ENCODE measurements at places on chromosomes 7 and 10.

DNA sequence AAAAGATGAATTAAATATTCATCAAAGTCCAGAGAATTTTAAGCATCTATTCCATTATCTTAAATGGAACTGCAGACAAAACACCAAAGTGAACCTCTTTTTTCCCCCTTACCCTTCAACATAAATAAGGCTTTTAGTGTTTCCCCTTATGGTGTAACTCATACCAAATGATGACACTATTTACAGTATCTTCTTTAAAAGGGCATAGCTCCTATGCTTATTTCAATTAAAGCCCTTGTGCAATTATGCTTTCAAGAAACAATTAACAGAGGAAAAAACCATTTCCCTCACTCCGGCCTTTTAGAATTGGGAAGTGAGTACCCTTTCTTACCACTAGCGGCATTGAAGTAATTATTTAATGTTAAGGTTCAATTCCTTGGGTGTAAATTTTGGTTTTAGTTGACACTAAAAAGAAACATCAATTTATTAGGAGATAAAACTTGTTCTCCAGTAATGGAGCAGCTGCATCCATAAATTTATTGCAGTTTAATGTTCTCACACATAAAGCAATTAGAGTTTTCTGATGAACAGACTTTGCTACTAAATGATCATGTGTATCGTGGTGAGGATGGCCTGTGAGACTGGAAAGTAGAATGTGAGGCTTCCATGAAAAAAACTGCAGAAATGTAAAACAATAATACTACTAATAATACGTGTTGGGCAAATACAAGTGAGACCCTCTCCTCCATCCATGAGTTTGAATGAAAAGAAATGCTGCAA, 661.3 kb downstream of the PARD3 start:
- no peak for DNase-seq

GRCh38 chr7:1920266-1920681, 250.2 kb downstream of the ELFN1 start:
- peak; percentile 50 for DNase-seq

- DNase-seq: no peak
These were observed 89.2 kb upstream of the ATP6V0A4 start for GRCh38 chr7:138887085-138887710.

DNA sequence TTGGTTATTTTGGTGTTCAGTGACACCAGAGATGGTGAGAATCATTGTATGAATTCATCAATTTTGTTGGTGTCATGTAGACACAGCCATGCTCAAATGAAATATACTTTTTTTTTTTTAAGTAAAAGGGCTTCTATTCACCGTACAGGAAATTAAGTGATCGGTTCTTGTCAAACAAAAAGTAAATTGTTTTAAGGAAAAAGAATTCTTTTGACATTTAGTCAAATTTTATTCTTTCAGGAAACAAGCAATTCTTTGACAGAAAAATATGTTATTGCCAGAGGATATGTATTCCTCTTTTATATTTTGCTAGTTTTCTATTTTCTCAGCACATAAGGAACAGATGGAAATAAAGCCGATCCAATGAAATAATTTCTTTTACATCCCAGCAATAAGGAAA, 551.9 kb downstream of the MAGI2 start:
- no peak for DNase-seq

DNA sequence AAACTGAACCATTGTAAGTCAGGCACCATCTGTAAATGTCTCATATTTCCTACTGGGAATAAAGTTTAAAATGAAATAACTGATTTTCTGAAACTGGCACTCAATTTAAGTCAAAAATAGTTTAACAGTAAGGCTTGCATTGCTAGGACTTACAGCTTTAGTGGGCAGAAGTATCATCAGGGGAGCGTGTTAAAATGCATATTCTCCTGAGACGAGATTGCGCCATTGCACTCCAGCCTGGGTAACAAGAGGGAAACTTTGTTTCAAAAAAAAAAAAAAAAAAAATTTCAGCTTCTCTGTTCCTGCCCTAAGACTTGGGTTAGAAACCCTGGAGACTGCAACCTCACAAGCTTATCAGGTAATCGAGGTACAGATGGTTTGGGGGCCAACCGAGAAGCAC, 65.4 kb downstream of the UBE3C start:
- DNase-seq: no peak

GRCh38 chr10:49632406-49633317, 18.8 kb downstream of the CHAT start:
- no peak for DNase-seq

DNA sequence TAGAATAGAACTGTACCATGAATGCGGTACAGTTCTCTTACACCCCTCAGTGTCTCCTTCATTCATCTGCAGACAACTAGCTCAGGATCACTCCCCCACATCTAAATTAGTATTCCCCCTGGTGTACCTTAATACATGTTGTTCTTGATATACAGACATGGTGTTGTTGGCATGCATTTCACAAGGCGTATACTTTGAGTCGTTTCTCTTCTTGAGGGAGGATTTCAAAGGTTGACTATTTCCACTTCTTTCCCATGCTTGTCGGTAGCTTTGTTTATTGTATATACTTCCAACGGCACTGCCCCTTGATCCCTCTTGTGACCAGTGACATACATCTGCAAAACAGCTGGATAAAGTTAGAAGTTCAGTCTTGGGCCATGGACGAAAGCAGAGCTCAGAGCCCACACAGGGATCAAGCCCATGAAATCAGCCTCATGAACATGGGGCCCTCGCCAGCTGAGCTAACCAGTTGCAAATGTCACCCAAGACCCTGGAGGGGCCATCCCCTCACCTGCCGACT, 8.6 kb downstream of the CPA4 start:
- DNase-seq: no peak

DNA sequence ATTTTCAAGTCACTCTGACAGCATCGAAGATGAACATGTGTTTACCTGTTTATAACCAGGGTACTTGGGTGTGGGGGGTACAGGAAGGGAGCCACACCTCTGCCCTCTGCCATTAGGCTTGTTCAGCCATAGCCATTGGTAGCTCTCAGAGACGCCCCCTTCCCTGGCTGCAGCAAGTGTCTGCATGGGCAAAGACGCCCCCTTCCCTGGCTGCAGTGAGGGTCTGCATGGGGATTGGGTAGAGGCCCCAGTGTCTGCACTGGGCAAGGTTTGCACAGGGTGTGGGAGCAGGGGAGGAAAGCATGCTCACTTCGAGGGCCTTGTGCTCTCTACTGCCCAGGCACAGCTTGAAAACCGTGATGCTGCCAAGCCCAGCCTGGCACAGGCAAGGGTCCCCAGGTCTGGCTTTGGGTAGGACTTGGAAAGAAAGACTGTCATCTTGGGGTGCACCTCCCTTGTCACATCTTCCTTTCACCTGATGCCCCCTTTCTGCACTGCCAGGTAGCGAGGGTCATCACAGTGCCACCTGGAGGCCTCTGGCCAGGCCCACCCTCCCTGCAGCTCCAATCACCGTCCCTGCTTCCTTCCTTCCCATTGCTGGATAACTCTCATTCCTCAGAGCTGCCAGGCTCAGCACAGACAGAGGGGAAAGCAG, 3.7 kb downstream of the TMEM225B start:
- no peak for DNase-seq

GRCh38 chr7:40199076-40199802, 64.4 kb downstream of the SUGCT start:
- DNase-seq: no peak

DNA sequence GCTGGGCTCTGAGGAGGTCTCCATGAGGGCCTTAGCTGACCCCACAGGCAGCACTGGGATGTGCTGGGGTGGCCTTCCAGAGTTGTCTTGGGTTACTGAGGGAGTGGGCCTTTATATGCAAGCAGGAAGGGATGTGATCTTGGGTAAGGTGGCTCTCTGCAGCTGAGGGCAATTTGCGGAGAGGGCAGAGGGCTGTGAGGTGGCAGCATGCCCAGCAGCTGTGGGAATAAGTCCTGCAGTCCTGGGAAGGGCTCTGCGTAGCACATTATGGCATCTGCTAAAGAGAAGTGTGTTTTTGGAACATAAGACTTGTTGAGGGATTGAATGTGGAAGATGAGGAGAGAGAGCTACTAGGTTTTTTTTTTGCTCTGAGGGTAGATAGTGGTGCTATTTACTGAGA, 99.6 kb upstream of the KMT2E start:
- DNase-seq: no peak

DNA sequence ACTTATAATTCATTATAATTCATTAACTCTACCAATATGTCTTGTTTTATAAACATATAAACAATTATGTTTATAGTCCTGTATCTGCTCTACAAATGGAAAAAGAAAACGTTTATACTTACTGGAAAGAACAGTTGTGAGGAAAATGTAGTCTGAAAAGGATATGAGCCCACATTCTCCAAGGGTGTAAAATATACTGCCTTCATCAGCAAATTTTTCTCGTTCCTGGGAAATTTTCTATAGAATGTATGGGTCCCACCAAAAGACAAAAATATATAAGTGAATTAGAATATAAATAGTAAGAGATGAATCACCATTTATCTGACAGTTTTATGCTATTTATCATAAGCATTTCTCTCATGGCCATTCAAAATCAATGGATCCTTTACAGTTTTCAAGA, 117.8 kb downstream of the MICU1 start:
- no peak for DNase-seq

- peak; percentile 91 for DNase-seq
These were observed 50.8 kb downstream of the CYTH3 start for GRCh38 chr7:6221340-6222319.

GRCh38 chr10:92162541-92162940, 128.3 kb downstream of the CPEB3 start:
- DNase-seq: no peak

- DNase-seq: no peak
These were observed 833.8 kb downstream of the GRID1 start for GRCh38 chr10:85532773-85533172.

DNA sequence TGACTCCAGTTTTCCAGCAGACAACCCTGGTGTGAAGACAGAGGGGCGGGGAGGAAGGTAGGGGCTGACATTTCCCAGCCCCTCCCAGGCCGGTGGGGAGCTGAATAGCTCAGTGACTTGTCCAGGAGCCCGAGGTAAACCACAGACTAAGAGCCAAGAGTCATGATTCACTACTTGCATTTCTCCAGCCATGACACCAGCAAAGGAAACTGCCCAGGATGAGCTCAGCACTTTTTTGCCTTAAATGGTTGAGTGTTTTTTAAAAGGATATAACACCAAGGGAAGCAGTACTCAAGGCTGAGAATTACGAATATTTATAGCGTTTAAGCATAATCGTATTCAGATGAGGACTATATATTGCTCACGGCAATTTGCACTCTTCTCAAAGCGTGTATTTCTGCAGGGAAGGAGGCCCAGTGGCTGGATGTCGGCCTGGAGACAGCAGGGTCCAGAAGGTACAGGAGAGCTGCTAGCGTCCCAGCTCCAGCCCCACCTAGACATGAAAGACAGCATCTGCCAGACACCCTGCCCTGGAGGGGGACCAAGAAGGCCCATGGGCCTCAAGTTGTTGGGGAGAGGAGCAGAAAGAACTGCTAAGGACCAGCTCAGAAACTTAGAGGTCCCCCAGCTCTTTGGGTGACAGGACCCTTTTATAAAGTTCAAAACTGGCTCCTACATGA, 141.4 kb downstream of the GRID1 start:
- DNase-seq: peak; percentile 62

- no peak for DNase-seq
These were observed 65.6 kb upstream of the FAM171A1 start for GRCh38 chr10:15436696-15437095.

GRCh38 chr7:29771081-29771816, 35.1 kb upstream of the WIPF3 start:
- no peak for DNase-seq

DNA sequence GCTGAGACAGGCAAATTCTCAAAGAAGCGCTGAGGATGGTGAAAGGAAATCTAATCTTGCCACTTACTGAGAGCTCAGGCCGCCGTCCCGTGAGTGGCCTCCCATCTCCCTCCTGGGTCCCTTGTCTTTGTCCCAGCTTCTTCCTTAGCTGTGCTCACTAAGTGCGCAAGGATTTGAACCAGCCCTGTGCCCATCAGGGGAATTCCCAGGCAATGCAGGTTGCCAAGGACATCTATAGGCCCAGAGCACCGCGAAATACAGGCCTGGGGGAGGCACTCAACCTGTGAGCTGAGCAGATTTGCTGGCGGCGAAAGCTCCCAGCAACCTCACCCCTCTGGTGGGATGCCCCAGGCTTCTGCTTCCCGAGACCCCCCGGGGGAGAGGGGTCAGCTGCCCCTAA, 64.8 kb downstream of the OAT start:
- DNase-seq: no peak

GRCh38 chr7:2299131-2299829, 15.0 kb downstream of the SNX8 start:
- peak; percentile 96 for DNase-seq

GRCh38 chr10:26755443-26755903, 58.0 kb downstream of the PDSS1 start:
- DNase-seq: peak; percentile 82

DNA sequence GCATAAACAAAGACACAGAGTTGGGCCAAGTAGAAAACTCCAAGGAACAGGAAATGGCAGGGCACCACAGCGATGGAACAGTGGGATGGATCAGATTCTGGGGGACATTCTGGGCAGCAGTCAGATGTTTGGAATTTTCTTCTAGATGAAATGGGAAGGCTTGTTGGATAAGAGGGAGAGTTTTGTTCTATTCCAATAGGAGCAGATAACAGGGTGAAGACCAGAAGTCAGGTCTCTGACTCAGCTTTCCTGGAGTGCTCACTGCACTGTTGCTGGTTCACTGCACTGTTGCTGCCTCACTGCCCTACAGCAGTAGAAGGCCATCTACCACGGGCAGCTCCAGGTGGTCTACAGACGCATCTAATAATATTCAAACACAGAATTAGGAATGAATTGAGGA, 135.6 kb downstream of the ATE1 start:
- DNase-seq: no peak

DNA sequence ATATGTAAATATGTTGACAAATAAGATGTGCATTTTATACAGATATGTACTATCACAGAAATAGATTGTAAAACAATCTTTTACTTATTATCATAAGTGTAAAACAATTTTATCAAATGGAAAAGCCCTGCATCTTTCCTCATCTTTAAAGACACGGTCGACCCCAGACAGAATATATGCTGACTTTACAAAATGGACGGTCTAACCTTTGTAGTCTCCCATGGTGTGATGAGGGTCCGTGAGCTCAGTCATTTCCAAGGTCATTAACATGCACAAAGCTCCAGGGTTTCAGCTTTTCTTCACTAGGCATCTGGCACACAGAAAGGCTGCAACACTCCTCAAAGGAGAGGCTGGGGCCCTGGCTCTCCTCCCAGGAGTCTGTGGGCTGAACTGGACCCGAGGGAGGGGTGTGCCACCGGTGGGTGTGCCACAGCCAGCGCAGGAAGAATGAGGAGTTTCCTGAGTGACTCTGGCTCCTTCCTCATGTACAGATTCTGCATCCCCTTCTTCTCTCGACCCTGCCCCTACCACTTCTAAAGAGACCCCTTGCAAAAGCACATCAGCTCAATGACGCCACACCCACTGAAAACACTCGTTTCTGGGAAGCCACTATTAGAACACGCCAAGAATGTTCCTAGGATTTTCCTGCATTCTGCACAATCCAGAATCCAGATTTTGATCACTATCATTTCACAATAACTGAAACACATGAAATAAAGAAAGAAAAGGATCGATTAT, 26.2 kb upstream of the ABLIM1 start:
- no peak for DNase-seq

- DNase-seq: no peak
These were observed 875.5 kb upstream of the SORCS1 start for GRCh38 chr10:108039821-108040584.
